ENCODE measurements at places on chromosomes 7 and 10. TPM values are rescaled to one million over a fixed set of nuclear protein-coding genes. Genes with fewer than 3 reads are reported as not detected.

DNA sequence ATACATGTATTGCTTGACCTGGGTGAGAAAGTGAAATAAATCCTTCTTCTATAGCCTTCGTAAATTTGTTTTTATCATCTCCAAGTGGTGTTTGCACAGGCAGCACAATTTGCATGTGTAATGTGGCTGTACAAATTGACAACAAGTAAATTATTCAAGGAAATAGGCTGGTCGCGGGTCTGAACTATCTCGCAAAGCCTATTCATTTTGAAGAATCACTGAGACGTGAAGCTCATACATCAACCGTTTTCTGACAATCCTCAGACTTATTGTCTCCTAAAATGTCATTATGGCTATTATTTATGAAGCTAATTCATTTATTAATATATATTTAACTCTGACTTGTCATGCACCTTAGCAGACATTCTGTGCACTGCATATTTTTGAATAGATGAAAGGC lies 16.2 kb upstream of the FAM204A start:
- no peak for DNase-seq

DNA sequence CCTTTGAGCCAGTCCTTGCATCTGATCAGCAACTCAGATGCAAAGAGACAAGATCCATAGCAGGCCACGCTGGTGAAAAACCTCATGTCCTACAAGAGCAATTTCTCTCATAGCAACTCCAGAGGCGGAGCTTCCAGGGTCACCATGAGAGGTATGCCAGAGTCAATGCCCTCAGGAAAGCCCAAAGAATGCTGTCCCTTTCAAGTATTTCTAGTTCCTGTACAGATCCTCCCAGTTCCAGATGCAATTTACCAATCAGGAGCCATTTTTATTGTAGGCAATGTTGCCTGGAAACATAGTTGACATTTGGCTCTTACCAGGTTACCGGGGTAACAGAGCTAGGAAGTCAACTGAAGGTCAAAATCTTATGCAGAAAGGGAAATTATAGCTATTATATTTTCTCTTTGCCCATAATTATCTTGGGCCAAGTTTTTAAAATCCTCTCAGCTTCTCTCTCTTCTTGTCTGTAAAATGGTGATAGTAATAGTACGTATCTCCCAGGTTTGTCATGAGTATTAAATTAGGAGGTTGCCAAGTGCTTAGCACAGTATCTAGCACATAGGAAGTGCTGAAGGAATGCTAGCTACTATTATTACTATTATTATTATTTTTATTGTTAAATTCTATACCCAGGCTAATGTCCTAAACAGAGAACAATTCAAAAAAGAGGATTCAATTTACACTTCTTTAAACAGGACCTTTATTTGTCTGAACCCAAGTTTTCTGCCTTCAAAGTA lies 46.3 kb upstream of the TM9SF3 start:
- DNase-seq, result no peak

DNA sequence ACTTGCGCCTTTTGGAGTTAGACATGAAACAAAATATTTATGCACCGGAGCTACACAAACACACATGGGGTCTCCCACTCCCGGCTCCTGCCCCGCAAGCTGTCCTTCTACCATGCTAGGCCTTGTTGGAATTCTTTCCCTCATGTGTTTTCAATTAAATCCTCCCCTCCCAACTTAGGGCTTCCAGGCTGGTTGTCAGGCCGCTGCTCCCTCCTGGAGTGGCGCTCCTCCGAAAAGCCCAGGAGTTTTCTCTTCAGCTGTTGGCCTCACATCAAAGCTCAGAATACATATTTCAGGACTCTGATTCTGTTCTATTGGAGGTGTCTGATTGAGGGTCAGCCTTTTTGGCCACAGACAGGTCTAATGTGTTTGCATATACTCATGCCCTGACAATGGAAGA lies 113.3 kb downstream of the FANK1 start:
- DNase-seq, result no peak

DNA sequence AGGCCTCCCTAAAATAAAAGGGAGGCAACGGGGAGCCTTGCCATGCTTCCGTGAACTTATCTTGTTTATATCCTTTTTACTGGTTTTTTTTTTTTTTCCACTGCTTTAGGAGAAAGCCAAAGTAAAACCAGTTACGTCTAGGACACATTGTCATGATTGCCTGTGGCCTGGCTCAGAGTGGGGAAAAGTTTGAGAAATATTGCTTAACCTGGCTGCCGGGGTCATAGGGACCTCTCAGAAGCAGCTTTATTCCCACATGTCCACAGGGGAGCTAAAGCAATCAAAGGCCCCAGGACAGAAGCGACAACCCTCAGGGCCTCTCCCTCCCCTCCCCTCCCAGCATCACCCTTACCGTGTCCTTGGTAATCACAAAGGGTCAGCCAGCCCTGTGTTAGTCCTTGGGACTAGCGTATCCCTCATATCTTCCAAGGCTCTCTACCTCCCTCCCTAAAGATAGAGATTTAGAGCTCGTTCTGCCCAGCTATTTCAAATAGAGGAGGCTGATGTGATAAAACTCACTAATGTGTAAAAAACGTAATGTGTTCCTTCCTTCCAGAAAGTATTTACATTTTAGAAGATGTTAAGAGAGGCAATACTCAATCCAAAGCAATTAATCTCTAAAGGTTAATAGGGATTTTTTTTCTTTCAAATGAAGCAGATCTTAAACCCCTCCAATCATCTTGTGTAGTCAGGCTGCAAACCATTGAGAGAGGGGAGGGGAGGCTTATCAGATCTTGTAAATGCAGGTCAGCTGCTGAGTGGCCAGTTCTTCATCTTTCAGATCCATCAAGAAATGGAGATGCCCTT lies 64.8 kb upstream of the PRKAR2B start:
- no peak for DNase-seq

DNA sequence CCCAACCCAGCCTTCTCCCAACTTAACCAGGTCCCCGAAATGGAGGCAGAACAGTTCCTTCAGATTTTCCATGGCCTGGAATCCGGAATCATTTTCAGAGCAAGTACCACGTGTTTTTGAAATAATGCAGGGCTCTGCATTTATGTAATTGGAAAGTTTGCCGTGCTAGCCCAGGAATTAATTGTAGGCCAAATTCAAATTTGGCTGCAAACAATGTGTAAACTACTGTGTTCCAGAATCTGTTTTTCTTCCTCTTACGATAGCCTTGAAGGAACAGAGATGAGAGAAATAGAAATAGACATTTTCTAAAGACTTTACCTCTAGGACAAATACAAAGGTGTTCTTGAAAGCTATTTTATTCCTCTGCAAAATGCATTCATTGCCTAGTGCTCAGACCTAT lies 77.4 kb downstream of the FAM107B start:
- no peak for DNase-seq

ABCF2 gene
- total RNA-seq, result 47.3 TPM

DNA sequence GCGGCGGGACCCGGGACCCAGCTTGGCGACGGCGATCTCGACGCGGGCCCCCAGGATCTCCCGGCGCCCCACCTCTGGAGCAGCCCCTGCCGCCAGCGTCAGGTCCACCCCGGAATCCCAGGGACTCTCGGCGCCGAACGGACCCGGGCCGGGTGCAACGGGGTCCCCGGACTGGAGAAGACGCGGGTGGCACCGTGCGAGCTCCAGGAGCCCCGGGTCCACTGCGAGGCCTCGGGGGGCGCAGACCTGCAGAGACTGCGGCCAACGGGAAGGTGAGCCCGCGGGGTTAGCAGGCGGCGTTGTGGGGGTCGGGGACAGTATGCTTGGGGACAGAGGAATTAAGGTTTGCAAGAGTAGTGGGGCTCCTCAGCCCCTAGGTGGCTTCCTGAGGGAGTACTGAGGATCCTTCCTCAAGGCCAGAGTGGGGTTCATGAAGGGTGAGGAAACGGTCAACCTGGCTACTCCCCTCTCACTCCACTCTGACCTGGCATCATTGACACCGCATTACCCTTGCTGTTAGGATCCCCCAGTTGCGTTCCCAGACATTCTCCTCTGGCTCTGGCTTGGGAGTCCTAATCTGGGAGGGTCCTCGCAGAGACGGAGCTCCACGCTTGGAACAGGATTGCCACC lies 353 bp downstream of the EPHB6 start:
- no peak for DNase-seq

GRCh38 chr7:130887957-130888371 lies 154.0 kb upstream of the KLF14 start:
- no peak for DNase-seq

DNA sequence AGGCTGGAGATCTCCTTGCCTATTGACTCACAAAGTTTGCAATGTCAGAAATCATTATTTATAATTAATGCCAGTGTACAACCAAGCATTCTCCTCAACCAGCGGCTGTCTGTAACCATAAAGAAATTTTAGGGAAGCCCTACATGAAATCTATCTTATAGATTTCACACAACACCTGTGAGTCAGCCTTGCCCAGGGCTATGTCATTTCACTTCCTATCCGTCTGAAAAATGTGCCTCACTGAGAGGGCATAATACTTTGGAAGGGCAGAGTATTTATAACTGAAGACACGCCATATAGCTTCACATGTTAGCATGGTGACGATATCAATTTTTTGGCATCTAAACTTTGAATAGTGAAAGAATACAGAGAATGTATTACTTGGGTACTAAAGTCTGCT lies 296.6 kb upstream of the ETV1 start:
- peak; percentile 59 for DNase-seq
